Suppressor macrophage treated with lipopolysaccharide for 4 hours (primary cell): ENCODE measurements at places on chromosomes 16 and 17.

- DNase-seq = no peak
Observed at GRCh38 chr17:14715561-14715960, 414.7 kb downstream of the HS3ST3B1 start.

DNA sequence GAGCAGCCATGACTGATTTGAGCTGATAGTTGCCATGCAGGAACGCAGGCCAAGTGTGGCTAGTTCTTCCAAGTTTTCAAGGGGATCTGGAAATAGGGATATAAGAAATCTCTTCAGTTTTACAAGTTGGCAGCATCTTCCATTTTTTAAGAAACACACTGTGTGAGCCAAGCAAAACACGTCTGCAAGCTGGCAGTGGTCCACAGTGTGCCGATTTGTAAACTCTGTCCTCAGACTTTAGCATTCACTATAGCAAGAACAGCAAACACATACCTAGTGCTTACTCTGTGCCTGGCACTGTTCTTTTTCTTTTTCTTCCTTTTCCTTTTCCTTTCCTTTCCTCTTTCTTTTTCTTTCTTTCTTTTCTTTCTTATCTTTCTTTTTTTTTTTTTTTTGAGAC is 2.9 kb downstream of the ORAI3 start:
- DNase-seq = no peak

DNA sequence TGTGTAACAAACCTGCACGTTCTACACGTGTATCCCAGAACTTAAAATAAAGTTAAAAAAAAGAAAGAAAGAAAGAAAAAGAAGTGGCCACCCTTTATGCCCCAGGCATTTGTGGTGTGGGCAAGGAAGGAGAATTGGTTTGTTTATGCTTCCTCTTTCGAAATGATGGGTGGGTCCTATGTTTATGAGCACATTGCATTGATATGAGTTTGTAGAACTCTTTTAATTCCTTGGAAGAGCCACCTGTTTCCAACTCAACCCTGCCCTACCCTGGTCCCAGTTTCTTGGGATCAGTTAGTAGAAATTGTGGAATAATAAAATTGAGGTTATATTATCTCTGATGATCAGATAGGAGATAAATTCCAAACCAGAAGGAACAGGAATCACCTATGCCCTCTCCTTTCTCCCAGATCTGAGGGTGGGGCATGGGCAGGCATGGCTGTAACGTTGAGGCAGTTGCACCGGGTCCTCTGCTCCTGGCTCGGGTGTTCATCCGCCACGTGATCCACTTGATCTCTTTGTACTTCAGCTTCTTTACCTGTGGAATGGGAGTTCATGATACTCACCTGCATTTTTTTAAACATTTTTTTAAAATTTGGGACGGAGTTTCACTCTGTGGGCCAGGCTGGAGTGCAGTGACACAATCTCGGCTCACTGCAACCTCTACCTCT is 15.9 kb downstream of the CHAD start:
- peak; percentile 68 for DNase-seq

GRCh38 chr16:392450-393030 is 4.5 kb upstream of the NME4 start:
- peak; percentile 79 for DNase-seq

DNA sequence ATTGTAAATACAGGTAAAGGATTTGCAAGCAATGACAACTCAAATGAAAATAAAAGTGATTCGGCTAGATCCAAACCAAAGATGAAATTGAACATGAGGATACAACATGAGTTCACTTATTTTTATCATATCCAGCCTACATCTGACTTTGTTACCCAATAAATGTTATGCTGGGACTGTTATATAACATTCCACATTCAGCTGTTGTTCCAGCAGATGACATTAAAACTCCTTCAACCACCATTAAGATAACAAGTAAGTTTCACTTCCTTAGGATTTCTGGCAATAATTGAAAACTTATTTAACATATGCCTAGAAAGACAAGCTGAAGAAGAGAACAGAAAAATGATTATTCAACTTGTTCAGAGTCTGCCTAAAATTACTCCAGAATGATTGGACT is 729.4 kb downstream of the CDH11 start:
- no peak for DNase-seq

DNA sequence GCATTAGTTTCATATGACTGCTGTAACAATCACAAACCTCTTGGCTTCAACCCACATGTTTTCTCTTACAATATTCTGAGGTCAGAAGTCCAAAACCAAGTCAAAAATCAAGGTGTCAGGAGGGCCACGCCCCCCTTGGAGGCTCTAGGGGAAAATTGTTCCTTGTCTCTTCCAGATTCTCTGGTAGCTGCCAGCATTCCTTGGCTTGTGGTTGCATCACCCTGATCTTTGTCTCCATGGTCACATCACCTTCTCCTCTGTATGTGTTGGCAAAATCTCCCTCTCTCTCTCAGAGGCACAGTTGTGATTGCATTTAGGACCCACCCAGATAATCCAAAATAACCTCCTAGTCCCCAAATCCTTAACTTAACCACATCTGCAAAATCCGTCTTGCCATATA is 105.8 kb downstream of the GAS7 start:
- DNase-seq = no peak

- no peak for DNase-seq
Observed at GRCh38 chr17:74394275-74394950, 27.1 kb downstream of the GPR142 start.

DNA sequence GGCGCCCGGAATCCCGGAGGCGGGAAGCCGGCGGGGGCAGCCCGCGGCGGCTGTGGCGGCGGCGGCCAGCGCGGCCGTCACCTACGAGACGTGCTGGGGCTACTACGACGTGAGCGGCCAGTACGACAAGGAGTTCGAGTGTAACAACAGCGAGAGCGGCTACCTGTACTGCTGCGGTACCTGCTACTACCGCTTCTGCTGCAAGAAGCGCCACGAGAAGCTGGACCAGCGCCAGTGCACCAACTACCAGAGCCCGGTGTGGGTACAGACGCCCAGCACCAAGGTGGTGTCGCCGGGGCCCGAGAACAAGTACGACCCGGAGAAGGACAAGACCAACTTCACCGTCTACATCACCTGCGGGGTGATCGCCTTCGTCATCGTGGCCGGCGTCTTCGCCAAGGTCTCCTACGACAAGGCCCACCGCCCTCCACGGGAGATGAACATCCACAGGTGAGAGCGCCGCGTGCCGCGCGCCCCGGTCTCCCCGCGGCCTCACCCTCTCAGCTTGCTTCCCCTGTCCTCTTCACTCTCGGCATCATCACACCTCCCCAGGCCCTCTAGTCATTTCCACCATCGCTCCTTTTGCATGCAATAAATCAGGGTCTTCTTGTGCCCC is 706 bp downstream of the SHISA6 start:
- no peak for DNase-seq

DNA sequence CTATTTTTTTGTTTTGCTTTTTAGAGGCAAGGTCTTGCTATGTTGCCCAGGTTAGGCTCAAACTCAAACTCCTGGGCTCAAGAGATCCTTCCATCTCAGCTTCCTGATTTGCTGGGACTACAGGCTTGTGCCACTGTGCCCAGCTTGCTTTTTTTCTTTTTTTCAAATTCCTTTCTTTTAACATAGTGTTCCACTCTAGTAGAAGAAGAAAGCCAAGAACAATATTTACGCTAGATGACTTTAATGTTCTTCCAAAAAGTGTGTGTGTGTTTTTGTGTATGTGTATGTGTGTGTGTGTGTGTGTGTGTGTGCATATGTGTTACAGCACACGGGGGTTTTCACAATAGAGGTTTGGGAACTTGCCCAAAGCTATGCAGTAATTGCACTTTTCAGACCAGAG is 10.7 kb upstream of the UMOD start:
- DNase-seq = no peak

GRCh38 chr16:78421181-78421708 is 321.8 kb downstream of the WWOX start:
- no peak for DNase-seq

GRCh38 chr17:10789694-10790271 is 14.1 kb downstream of the TMEM238L start:
- no peak for DNase-seq

DNA sequence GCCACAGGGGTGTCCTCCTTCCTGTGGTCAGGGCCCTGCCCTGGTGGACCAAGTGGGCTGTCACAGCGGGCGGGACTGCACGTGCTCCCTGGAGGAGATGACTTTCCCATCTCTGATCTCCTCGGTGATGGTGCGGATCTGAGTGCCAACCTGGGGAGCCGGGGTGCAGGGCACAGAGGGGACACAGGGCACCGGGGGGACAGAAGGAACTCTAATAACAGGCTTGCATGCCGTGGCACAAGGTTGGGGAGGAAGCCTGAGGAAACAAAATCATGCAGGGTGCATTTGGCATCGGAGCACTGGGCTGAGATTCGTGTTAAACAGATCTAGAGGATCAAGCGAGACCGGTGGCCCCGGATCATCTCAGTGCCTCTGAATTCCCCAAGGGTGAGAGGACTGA is 3.4 kb downstream of the KRT36 start:
- no peak for DNase-seq

GRCh38 chr17:37219876-37220606 is 155.7 kb upstream of the C17orf78 start:
- DNase-seq = no peak

DNA sequence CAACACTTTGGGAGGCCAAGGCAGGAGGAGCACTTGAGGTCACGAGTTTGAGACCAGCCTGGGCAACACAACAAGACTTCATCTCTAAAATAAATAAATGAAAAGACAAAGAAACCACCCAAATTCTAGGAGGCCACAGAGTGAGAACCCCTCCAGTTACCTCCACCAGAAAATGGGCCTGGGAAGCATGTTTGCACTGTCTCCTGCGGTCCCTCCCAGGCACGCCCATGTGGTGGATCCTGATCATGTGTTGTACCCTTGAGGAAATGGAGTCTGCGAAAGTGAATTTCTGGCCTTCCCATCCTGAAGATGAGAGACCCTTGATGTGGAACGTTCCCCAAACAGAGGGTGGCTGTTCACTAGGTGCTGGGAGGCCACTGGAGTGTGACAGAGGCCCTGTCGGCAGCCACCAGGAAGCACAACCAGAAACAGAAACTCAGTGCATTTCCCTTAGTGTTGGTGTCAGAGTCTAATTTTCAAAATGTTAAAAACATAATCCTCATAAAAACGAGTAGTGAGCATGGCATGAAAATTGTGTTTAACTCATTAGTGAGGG is 19.2 kb upstream of the USP22 start:
- no peak for DNase-seq

DNA sequence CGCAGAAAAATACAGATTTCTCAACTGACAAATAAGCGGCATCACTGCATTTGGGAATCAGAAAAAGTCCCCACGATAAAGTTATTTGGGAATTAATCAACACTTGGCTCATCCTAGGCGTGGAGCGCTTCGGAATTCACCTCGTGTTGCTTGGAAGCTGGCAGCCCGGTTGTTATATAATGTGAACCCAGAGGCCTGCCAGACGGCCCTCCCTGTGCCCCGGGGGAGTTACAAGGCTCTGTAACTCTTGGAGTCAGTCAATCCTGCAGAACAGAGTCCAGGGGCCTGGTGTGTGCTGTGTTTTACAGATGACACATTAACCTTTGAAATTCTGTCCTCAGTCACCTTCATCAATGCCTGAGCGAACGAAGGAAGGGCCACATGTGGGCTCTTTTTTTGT is 111.1 kb downstream of the PITPNC1 start:
- no peak for DNase-seq

DNA sequence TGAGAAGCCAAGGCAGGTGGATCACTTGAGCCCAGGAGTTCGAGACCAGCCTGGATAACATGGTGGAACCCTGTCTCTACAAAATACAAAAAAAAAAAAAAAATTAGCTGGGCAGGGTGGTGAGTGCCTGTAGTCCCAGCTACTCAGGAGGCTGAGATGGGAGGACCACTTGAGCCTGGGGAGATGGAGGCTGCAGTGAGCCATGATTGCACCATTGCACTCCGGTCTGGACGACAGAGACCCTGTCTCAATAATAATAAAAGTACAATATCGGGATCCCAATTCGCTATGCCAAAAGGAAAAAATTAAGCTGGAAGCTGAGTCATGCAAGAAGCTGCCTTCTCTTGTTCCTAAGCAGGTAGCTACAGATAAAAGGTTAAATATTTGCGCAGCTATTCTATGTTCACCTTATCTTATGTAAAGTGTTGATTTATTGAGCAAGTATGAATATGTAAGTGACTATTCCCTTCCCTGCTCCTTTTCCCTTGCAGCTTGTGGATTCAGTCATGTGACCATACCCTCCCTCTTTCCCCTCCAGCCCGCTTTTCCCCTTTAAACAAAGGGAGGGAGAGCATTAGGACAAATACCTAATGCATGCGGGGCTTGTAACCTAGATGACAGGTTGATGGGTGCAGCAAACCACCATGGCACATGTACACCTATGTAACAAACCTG is 112.0 kb downstream of the LITAF start:
- no peak for DNase-seq

GRCh38 chr16:64712026-64712425 is 409.8 kb downstream of the CDH11 start:
- no peak for DNase-seq

- DNase-seq = no peak
Observed at GRCh38 chr16:22014271-22014873, 6.5 kb downstream of the MOSMO start.

GRCh38 chr16:57167538-57167937 is 18.3 kb downstream of the PSME3IP1 start:
- DNase-seq = no peak

- DNase-seq = no peak
Observed at GRCh38 chr17:81440051-81440471, 44.8 kb downstream of the BAHCC1 start.

GRCh38 chr16:13471036-13471435 is 448.9 kb upstream of the ERCC4 start:
- DNase-seq = no peak

- no peak for DNase-seq
Observed at GRCh38 chr16:57619606-57620334, 8.7 kb upstream of the ADGRG1 start.
